Natural killer cell treated with Interleukin-12 subunit alpha and Interleukin-12 subunit beta and Interleukin-15 and Interleukin-18, amount 100 ng/mL, for 72 hours (primary cell): ENCODE measurements at places on chromosomes 7 and 10. TPM values are rescaled to one million over a fixed set of nuclear protein-coding genes. Genes with fewer than 3 reads are reported as not detected.

The AKR1C8 gene
- 1.3 TPM for total RNA-seq

The BET1 gene
- total RNA-seq: 23.8 TPM

The PPP1R17 gene
- total RNA-seq: not detected

The SPDYE1 gene
- not detected for total RNA-seq

The RBP3 gene
- not detected for total RNA-seq
